ENCODE measurements at places on chromosomes 11 and 22.

DNA sequence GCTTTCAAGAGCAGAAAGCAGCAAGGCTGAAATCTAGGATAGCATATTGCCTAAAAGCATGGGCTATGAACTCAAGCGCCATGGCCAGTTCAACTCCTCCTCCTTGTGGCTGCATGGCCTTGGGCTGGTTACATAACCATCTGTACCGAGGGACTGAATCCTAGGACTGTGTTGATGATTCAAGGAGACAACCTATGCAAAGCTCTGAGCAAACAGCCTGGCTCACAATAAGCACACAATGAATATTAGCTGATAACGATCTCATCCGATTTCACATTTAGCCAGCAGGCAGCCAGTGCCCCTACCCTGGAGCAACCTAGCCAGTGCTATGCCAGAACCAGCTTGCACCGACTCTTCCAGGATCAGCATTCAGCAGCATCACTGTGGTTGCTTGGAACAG is 698.4 kb downstream of the TBC1D22A start:
- peaks cover 12% of the 10 kb centered on the region for H3K36me3 ChIP-seq
- DNase-seq: no peak
- H3K4me1 ChIP-seq: no peaks in the 10 kb centered on the region
- no peak overlapping the region for H3K27ac ChIP-seq
- peaks cover 9% of the 10 kb centered on the region for H3K27me3 ChIP-seq

DNA sequence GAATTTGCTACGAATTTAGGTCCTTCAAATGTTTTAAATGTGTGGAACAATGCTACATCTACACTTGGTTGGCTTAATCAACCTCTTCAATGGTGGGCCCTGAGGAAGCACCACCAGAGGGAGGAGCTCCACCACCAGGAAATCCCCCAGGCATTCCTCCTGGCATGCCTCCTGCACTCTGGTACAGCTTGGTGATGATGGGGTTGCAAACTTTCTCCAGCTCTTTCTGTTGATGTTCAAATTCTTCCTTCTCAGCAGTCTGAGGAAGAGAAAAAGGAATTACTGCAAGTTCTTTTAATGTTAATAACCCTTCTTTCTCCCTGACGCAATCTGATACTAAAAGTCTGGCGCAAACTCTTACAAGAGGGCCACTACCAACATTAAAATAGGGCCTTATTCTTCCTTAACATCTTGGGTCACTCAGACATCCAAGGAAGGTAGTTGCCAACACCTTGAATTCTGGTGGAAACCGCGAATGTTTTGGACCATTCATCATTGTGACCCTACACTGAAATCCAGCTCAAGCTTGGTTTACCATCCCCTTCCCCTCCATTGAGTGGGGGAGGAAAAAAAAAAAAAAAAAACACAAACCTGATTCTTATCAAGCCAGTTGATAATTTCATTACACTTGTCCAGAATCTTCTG is 4.2 kb downstream of the HSPA8 start:
- H3K27ac ChIP-seq: no peak overlapping the region
- H3K27me3 ChIP-seq: peaks cover 7% of the 10 kb centered on the region
- peak overlapping the region; percentile 7 for H3K4me3 ChIP-seq
- no peak for DNase-seq

- peaks cover 5% of the 10 kb centered on the region for H3K36me3 ChIP-seq
- H3K27me3 ChIP-seq: peaks cover 1% of the 10 kb centered on the region
- no peak for DNase-seq
- H3K27ac ChIP-seq: no peak overlapping the region
- no peak overlapping the region for H3K4me3 ChIP-seq
These were observed 32.5 kb upstream of the APLNR start for GRCh38 chr11:57269571-57270021.

DNA sequence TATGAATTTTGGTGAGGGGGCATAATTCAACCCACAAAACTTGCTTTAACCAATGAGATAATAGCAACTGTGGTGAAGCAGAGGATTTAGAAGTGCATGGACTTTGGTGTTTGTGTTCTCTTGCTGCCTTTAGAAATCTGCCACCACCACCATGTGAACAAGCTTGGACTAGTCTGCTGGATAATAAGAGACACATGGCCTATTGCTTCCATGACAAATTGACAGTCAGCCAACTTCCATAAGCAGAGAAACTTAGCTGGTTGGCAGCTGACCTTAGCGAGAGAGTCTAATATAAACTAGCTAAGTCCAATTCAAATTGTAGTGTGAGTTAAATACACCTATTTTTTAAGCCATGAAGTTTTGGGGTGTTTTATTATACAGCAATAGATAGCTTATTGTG is 482.1 kb upstream of the ANO5 start:
- no peak for DNase-seq
- H3K4me1 ChIP-seq: no peaks in the 10 kb centered on the region
- no peaks in the 10 kb centered on the region for H3K36me3 ChIP-seq
- H3K27me3 ChIP-seq: no peaks in the 10 kb centered on the region
- no peak overlapping the region for H3K27ac ChIP-seq

DNA sequence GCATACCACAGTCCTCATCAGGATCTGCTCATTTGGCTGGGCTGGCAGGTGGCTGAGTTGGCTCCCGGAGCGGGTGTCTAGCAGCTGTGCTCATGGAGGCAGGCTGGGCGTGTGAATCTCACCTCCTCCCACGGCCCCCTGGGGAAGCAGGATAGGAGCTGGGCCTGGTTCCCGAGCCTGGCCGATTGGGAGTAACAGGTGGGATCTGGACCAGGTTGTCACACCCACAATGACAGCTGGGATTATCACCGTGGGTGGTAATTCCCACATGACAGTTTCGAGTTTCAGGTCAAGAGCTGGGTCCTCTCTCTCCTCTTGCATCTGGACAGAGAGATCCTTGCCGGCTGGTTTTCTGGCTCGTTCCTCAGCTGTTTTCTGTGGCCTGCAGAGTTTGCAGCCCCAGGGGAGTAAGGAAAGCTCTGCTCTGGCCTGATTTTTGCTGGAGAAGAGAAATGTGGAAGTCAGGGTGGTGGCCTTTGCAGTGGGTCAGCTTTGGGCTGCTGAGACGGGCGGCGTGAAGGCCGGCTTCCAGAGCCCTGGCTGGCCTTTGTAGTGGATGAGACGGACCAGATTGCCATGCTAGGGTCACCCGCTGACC is 57.0 kb downstream of the BCR start:
- peaks cover 9% of the 10 kb centered on the region for H3K27me3 ChIP-seq
- H3K4me3 ChIP-seq: peak overlapping the region; percentile 18
- DNase-seq: no peak
- H3K27ac ChIP-seq: no peak overlapping the region

GRCh38 chr22:42401535-42402334 is 30.5 kb downstream of the NFAM1 start:
- H3K27ac ChIP-seq: no peak overlapping the region
- H3K4me1 ChIP-seq: peaks cover 5% of the 10 kb centered on the region
- H3K4me3 ChIP-seq: no peak overlapping the region
- no peak for DNase-seq

DNA sequence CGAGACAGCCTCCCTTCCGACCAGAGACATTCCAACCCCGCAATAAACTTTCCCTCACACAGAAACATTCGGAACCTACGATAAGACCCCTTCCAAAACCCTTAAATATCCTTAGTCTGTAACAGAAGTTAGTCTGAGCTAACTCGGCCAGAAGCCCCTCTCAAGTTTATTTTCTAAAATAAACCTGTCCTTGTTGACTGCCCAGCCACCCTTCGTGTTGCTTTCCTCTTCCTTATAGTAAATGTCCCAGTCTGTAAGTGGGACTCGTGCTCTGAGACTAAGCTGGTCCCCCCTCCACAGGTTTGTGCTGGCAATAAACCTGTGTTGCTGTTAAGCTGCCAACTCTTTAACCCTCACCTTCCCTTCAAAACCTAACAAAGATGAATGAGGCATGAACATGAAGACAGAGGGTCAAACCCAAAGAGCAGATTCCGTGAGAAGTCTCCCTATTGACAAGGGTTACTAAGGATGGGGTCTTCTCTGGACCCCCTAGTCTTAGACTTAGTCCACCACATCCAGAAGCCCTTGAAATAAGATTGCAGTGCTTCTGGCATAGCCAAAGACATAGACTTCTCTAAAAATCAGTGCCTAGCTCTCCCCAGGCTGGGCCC is 18.2 kb downstream of the MIF start:
- H3K36me3 ChIP-seq: peaks cover 3% of the 10 kb centered on the region
- DNase-seq: no peak
- H3K4me1 ChIP-seq: peaks cover 11% of the 10 kb centered on the region
- peaks cover 9% of the 10 kb centered on the region for H3K27me3 ChIP-seq

Measured in endothelial cell (in vitro differentiated cells).